ENCODE measurements at places on chromosomes 3 and 15.

DNA sequence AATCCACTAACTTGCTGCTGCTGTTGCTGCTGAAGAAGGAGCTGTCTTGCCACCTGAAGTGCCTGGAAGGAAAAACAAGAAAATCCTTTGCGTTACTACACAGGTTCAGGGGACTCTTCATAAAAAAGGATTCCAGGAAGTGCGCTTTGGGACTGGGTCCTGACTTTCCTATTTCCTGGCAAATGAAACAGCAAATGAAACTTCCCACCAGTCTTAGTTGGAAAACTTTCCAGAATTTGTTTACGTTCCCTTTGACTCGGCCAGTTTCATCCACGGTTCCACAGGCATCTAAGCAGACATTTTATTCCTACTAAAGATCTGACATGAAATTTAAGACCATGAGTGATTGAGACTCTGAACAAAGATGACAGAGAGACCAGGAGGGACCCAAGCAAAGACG is 471.0 kb downstream of the FOXP1 start:
- no peak for DNase-seq

GRCh38 chr3:11810276-11810675 is 36.4 kb downstream of the TAMM41 start:
- no peak for DNase-seq

DNA sequence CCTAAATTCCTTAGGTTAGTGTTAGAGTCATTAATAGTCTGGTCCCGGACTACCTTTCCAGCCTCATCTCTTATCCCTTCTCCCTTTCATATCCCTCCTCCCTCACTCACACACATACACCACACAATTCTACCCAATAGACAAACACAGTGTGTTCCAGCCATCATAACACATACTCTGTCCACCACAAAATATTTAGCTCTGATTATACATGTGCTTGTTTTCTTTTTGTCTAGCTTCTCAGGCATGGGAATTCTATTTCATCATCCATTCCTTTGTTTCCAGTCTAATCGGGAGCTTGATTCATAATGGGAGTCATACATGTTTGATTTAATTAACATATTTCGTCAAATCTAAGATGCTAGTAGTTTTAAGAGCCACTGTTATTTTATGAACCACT is 161.8 kb upstream of the BFSP2 start:
- no peak for DNase-seq

DNA sequence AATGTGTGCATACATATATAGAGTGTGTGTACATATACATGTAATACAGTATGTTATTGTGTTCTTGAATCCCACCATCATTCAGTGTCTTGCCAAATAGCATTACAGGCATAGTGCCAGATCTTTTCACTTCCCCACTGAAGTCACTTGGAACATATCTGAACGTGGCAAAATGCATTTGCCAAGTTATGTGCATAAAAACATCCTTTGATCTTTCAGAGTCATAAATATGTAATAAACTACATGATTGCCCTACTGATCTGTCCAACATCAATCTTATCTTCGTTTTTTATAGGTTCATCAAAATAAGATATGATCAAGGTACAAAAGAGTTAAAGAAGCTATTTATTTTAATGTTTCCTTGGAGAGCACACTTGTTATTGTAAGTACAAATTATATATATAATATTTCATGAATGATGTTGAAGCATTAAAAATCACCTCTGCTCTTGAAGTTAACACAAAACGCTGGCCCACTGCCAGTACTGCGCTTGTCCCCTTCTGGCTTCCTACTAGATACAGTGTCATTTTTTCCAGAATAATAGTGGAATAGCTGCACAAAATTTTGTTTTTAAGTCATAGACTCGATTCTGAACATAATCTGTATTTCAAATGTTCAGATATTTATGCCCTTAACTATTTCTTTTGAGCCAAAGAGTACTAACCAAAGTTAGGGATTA is 549.5 kb upstream of the ARRDC4 start:
- no peak for DNase-seq

DNA sequence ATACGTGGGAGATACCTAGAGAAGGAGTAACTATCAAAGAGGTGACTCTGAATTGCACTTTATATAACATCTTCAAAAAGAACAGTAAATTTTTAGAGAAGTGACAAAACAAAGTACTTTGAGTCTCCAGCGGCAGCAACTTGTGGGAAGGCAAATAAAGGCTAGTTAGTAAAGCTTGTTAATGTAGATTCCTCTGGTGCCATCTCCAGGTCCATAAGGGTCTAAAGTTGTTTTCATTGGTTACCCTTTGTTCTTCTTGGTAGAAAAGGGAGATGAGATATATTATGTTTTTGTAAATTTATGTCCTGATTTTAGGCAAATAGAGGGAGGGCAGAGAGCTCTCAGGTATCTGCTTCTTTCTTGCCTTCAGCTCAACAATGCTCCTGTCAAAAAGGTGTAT is 161.6 kb downstream of the MYRIP start:
- DNase-seq = no peak

DNA sequence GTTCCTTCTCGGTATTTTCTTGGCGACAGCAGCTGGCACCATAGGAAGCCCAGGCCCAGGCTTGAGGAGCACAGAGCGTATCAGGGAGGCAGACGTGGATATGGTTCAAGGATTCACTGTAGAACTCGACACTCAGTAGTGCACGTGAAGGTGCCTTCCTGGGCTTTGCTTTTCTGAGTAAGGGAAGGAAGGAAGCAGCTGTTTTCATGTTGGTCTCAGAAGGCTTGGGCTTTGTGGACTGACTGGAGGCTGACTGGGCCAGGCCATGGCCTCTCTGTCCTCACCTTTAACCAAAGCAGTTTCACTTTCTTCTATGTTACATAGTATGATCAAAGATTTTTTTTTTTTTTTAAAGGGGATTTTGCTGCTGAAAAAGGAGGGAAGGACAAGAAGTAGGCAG is 6.9 kb upstream of the GHRL start:
- no peak for DNase-seq

DNA sequence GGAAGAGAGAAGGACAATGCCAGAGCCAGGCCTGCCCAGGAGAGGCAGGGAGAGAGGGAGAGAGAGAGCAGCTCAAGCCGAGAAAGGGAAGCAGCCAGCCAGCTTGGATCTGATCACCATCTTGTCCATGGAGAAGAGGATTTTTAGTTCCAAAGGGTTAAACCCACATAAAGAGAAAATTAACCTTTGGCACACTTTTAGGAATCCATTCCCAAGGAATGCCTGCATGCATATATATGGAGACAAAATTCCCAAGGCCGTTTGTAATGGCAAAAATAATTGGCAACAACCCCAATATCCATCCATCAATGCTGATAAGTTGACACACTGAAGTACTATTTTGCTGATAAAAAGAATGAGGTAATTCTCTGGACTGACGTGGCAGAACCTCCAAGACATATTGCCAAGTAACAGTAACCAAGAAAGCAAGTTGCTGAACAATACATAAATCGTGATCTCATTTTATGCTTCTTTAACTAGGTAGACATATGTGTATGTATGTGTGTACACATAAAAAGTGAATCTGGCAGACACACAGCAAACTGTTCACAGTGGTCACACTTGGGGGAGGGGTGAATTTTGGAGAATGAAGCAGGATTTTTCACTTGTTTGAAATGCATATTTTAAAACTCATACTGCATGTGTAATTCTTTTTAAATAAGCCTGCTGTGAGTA is 7.5 kb upstream of the STRA6 start:
- DNase-seq = no peak

- no peak for DNase-seq
Measured at GRCh38 chr15:40062816-40063562, 24.0 kb upstream of the SRP14 start.

DNA sequence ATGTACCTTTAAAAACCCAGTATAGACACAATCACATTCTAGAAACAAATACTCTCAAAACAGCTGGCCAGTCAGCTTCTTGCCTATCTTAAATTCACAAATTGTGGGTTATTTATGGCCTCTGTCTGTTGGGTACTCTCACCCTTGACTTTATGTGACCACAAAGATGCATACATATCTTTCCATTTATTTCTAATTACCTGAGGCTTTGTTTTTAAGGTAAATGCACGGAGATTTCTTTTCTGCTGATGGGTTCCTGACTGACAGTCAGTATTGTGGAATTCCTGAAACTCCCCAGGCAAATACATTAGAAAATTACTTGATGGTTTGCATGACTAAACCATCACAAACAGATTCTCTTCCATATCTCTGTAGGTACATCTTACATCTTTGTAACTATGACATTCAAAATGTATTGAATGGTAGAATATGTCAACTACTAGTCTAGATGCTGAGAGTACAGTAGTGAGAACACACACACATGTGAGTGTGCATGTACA is 107.7 kb downstream of the EDEM1 start:
- no peak for DNase-seq

GRCh38 chr15:100753503-100753902 is 126.1 kb upstream of the ALDH1A3 start:
- no peak for DNase-seq

- DNase-seq = no peak
Measured at GRCh38 chr15:43029476-43029875, 76.4 kb downstream of the UBR1 start.

GRCh38 chr3:5497497-5497896 is 310.0 kb downstream of the EDEM1 start:
- no peak for DNase-seq

- no peak for DNase-seq
Measured at GRCh38 chr3:64174328-64174727, 50.9 kb downstream of the PRICKLE2 start.

- DNase-seq = no peak
Measured at GRCh38 chr3:157637866-157638265, 134.7 kb upstream of the VEPH1 start.

DNA sequence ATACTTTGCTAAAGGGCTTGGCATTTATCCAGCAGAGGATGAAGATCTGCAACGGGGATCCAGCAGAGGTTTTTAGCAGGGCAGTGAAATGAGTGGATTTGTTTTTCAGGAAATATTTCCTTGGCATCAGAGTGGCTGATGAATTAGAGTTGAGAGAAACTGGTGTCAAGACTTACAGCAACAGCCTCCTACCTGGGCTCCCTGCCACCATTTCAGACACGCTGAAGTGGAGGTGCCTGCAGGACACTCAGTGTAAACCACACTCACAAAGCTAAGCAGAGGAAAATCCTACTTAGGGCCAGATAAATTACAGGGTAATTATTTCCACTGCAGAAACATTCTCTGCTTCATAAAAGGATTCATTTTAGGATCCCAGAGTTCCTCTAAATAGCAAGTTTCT is 519.7 kb downstream of the FGF12 start:
- DNase-seq = no peak

GRCh38 chr3:158728061-158728377 is 4.2 kb downstream of the RARRES1 start:
- no peak for DNase-seq
